ENCODE measurements at places on chromosomes 3 and 15.

GRCh38 chr15:22786868-22787698, 639 bp downstream of the NIPA1 start:
- DNase-seq = no peak

DNA sequence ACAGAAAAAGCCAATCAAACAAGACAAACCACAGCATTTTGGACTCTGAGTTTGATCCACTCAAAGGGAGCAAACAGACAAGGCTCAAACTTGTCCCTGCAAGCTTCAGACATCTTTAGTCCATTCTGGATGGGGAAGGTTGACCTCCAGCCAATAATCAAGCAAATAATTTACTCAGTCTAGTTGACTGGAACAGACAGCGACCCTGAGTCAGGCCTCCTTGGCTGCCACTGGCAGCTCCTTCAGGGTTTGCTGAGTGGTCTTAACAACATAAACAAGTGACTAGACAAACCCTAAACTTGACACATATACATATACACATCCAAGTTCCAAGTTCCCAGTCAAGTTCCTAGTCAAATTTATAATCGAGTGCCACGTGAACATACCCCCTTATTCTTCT, 313.9 kb downstream of the POLQ start:
- DNase-seq = no peak

GRCh38 chr3:66177026-66177425, 43.8 kb upstream of the SLC25A26 start:
- no peak for DNase-seq

- DNase-seq = no peak
Observed at GRCh38 chr15:56824175-56824574, 90.9 kb upstream of the ZNF280D start.

GRCh38 chr3:171351676-171352075, 108.5 kb downstream of the TNIK start:
- DNase-seq = no peak

DNA sequence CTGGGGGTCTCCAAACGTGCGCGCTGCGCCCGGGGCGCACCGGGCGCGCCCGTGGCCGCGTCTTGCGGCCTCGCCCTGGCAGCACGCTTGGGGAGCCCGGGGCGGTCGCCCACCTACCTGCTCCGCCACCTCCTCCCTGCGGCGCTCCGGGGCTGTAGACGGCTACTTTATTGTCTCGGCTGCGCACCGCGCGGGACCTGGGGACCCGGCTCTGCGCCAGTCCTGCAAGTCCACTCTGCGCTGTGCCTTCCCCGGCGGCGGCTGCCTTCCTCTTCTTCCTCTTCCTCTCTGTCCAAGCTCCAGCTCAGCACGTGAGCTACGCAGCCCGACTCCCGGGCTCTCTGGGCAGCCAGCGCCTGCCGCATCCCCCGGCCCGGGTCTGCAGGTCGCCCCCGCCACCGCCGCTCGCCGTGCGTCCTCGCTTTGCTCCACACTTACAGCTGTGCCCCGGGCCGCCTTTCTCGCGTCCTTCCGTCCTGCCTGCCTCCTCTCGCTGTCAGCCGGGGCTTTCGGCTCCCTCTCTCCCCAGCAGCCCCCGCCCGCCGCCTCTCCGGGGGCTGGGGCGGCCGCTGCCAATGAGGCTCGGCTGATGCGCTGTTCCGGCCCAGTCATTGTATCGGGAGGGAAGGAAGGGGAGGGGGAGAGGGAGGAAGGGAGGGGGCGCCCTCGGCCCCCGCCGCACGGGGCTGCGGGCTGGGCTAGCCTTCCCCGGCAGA, 156.4 kb upstream of the FRMD4B start:
- DNase-seq = no peak

- no peak for DNase-seq
Observed at GRCh38 chr3:71070497-71071463, 512.7 kb downstream of the FOXP1 start.

GRCh38 chr3:51968170-51968775, 1.0 kb upstream of the PCBP4 start:
- DNase-seq = no peak

GRCh38 chr3:159748425-159748824, 240.2 kb upstream of the IL12A start:
- DNase-seq = no peak

DNA sequence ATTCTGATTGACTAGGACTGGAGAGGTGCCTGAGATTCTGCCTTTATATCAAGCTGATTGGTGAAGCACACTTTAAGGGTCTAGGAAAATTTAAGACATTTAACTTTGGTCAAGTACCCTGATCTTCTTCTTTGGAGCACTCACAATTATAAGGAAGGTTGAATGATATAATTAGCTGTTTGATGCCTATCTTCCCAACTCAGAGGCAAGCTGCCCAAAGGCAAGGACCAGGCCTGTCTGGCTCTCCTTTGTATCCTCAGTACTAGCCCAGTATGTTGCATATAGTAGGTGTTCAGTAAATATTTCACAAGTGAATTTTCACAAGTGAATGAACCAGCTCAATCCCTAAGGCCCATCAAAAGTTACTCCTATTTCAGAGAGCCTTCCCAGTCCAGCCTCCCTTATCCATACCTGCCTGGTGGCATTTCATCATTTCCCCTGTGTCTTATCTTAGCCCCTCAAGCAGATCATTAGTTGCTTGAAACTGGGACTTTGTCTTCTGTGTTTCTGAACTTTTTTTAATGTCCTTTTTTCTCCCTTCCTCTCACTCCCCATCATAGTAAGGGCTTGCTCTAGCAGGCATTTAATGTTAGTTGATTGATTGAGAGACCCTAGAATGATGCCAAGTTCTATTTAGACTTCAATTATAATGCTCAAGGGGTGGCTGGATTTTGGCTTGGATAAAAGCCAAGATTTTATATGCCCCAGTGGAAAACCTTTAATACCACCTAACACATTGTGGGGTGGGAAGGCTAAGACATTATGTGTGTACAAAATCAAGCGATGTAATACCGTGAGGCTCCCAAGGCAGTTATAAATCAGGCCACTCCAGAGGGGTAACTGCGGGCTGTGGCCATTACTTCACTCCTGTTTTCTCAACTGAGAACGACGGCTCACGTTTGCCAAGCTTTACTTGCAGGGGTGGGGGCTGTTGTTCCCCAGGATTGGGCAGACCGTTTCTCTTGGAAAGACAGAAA, 43.2 kb upstream of the BOC start:
- no peak for DNase-seq

GRCh38 chr3:121834671-121835464, at the start of the genes EAF2 and IQCB1:
Gene EAF2, plus strand, starts transcription at chr3:121835209. Its CDS starts 77 bp downstream, at chr3:121835286.
Gene IQCB1, minus strand, starts transcription at chr3:121835060. Its CDS starts 6,100 bp downstream, at chr3:121828960.
- peak; percentile 84 for DNase-seq

All from stimulated activated CD4-positive, alpha-beta T cell treated with anti-CD3 and anti-CD28 coated beads, TNF-alpha, amount 100 ng/mL, for 1 hour (primary cell).